CD8-positive, alpha-beta memory T cell (primary cell): ENCODE measurements at places on chromosomes 7 and 10.

DNA sequence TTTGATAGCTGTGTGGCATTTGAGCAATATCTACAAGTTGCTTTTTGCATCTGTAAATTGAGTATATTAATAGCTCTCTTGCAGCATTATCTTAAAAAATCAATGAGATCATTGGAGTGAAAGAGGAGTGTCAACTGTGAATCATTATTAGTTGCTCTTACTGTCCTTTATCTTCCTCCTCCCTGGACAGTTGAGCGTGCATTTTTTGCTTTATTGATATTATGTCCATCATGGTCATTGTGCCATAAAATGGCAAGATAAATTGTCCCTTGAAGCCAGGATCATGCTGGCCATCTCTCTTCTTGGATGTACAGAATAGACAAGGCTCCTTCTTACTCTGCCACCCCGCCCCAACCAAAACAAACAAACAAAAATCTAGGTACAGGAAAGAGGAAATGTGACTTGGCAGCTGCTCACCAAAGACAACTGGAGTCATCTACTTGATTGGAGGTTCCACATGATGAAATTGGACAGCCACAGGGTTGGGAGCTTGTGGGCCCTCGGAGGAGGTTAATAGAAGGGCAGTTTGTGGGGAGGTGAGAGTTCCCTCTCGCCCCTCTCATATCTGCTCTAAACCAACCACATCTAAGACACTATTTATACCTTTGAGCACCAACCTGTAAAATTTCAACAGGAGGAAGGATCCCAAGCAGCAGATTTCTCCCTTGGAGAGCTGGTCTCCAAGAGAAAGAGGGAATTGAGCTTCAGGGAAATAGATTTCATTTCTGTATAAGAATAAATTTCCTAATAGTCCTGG lies 252.7 kb downstream of the SKIDA1 start:
- no peak for DNase-seq

DNA sequence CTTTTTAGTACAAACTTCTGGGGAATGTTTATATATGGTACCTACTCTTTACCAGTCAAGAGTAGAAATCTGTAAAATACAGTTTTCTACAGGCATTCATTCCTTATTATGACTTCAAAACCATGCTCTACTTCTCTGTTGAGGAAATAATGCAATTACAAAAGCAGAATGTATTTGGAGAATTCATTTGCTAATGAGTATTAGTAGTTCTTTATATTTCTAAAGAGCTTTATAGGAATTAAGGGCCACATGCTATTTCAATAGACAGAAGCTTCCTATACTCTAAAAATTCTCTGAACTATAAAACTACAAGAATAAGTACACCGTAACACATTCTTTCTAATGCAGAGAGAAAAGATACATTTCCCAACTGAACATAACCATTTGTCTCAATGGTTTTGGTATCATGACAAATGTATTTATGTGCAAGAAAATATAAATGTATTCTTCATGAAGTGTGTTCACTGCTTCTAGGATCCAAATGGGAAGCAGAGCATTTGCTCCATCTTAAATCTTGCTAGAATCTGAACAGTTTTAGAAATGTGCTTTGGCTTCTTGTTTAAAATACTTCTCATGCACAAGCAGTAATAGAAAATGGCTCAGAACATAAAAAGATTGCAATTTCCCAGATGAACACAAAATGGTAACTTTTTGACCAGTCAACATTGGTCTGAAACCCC lies 21.8 kb downstream of the CDK1 start:
- DNase-seq: no peak

GRCh38 chr10:96720422-96721206 lies at the start of gene PIK3AP1:
TSS of gene PIK3AP1 (minus strand) at chr10:96720514. CDS start at chr10:96720394, 120 bp downstream.
- peak; percentile 28 for DNase-seq

GRCh38 chr10:100687143-100688003 lies 58.0 kb upstream of the PAX2 start:
- no peak for DNase-seq

- no peak for DNase-seq
These were observed 88.3 kb downstream of the BAMBI start for GRCh38 chr10:28765641-28766040.

- no peak for DNase-seq
These were observed 135.2 kb downstream of the ADCY1 start for GRCh38 chr7:45709168-45710042.

GRCh38 chr10:22837351-22837750 lies 90.5 kb upstream of the ARMC3 start:
- no peak for DNase-seq

- DNase-seq: no peak
These were observed 49.1 kb upstream of the ADCY1 start for GRCh38 chr7:45525057-45525456.

- DNase-seq: no peak
These were observed 42.2 kb downstream of the XPNPEP1 start for GRCh38 chr10:109880886-109881768.

DNA sequence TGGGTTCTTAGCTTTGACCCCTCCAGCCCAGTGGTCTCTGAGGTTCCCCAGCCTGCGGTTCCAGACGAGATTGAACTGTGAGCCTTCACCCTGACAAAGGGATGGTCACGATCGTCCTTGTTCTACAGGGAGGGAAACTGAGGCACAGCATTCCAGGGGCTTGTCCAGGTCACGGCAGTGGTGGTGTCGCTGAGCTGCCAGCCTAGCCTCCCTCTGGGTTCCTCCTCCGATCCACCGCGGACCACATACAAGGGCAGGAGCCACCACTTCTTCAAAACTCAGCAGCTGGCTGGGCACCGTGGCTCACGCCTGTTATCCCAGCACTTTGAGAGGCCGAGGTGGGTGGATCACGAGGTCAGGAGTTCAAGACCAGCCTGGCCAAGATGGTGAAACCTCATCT lies 35.8 kb downstream of the ELFN1 start:
- no peak for DNase-seq

DNA sequence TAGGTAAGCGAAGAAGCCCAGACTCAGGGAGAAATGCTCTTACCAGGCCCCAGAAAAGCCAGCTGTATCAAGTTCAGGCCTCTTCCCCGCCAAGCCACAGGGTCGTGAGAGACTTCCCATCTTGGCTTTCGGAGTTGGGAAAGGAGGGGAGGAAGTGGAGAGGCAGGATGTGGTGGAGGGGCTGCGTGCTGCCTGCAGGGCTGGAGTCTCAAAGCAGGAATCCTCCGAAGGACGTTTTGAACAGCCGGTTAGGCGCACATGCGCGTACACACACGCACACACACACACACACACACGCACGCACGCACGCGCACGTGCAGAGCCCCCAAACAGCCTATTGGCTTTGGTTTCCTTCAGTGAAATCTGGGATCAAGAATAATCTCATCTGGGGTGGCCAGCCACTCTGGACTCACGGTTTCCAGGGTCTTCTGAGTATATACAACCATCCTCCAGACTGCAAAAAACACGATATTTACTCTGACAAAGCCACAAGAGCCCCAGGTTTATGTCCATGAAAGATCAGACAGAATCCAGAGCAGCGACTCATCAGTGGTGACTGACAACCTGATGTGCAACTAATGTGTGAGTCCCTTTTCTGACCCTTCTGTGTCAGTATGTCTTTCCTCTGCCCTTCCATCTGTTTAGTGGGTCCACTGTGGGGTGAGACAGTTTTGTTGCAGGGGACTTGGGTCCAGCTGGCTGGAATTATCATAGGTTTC lies 115.0 kb upstream of the ZNF438 start:
- DNase-seq: peak; percentile 30

- DNase-seq: no peak
These were observed 261.1 kb upstream of the RNF32 start for GRCh38 chr7:156379324-156380070.

DNA sequence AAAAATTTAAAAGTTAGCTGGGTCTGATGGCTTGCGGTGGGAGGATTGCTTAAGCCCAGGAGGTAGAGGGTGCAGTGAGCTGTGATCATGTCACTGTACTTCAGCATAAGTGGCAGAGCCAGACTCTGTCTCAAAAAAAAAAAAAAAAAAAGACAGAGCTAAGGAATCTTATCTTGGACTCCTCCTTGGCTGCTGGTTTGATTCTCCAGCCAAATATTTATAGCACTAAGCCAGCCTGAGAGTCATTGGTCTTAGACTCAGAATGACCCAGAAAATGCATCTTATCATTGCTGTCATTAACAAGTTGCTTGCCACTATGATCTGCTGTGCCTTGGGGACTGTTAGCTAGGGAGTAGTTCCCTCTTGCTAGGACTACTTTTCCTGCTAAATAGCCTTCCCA lies 164.7 kb downstream of the GNAT3 start:
- DNase-seq: no peak

GRCh38 chr10:12919574-12919973 lies 81.9 kb downstream of the CCDC3 start:
- no peak for DNase-seq

GRCh38 chr7:155787171-155787851 lies 25.0 kb downstream of the SHH start:
- no peak for DNase-seq

GRCh38 chr10:44949127-44949802 lies 10.3 kb upstream of the RASSF4 start:
- no peak for DNase-seq

- no peak for DNase-seq
These were observed 64.4 kb upstream of the ARID5B start for GRCh38 chr10:61836888-61837754.

GRCh38 chr7:44335184-44335583 lies 9.8 kb upstream of the CAMK2B start:
- no peak for DNase-seq

DNA sequence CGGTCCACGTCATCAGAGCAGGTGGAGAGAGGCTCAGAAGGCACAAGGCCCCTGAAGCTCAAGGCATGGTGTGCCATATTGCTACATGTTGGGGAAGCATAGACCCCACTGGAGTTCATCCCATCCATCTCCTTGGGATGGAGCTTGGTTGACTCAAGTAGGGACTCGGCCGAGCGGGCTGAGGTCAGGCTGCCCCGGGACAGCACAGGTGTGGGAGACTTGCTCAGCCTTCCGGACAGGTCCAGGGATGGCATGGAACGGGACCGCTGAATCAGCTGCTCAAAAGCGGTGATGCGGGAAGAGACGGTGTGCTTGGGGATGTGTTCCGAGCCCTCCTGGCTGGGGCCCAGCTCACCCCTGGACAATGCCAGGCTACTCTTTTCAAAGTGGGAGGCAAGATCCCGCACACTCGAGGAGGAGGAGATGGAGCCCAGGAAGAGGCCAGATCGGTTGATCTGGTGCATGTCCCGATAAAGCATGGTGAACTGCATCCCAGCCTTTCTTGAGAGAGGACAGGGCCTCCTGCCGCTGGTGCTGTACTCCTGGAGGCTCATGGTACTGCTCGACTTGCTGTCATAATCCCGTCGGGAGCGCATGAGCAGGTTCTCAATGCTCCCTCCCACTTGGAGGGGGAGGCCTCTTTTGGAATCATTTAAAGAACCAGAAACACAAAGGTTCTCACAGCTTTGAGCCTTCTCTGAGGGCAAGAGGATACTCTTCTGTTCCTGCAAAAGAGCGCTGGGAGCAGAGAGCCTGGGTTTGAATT lies 65.6 kb upstream of the PDLIM1 start:
- DNase-seq: no peak

- no peak for DNase-seq
These were observed 51.4 kb downstream of the MICALL2 start for GRCh38 chr7:1407892-1408291.

GRCh38 chr7:76108540-76109233 lies 60.8 kb downstream of the MDH2 start:
- no peak for DNase-seq

DNA sequence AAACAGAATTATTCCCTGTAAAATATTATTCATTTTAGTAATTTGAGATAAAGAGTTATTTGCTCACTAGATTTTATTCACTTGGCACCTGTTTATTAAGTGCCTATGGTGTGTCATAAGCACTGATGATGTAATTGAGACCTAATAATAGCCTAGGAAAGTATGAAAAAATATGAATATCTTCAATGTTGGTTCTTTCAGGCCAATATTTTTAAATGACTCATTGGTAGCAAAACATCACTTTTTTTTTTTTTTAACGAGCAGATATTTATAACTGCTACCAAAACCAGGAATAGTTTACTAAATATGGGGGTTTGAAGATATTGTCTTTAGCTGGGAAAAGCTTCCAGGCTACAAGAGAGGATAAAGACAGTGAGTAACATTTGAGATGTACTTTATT lies 228.0 kb downstream of the PRKG1 start:
- no peak for DNase-seq

DNA sequence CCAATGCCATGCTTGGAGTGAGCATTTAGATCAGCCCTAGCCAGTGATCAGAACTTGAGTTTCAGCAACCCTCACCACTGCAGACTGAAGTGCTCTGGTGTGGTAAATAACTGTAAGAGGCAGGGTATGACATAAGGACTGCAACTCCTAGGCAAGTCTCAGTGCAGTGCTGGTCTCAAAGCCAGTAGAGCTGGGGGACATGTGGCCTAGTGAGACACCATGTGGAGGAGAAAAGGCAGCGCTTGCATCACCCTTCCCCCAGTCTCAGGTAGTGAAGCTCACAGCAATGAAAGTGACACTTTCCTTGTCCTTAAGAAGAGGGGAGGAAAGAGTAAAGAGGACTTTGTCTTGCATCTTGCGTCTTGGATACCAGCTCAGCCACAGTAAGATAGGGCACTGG lies 386.8 kb upstream of the POT1 start:
- no peak for DNase-seq

GRCh38 chr7:71659622-71660021 lies 527.7 kb downstream of the GALNT17 start:
- no peak for DNase-seq

DNA sequence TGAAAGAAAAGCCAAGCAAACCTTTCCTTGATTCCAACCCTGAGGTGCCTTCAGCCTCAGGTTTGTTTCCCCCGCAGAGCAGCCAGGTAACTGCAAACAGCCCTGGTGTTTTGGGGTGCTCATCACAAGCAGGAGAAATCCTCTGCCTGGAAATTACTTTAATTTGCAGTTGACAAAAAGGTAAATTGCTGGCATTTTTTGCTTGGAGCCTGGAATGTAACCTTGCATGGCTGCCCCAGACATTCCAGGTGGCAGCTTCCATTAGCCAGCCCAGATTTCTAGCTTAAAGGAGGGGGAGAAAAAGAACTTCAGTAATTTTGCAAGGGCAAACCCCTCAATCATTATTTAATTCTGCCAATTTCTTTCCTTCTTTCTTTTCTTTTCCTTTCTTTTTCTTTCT lies 194.4 kb downstream of the MYOF start:
- no peak for DNase-seq

GRCh38 chr10:111267673-111268072 lies 190.8 kb downstream of the ADRA2A start:
- no peak for DNase-seq

DNA sequence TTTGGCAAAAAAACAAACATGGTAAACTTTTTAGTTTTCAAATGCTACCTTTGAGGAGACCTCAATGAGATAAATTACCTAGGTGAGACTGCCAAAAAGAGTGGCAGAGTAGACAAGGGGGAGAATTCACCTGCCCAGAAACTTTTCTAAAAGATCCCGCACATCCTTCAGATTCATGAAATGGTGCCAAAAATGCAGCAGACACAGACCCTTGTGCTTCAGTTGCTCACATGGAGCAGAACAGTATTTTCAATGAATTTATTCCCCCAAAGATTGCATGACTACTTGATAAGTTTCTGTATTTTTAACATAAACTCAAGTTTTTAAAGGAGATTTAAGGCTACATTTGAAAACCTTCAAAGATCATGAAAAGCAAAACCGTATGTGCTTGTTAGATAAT lies 270.0 kb downstream of the TRIL start:
- no peak for DNase-seq
